T-helper 22 cell (primary cell): ENCODE measurements at places on chromosomes 12 and 14.

- DNase-seq = no peak
Measured at GRCh38 chr12:51326698-51327439, 2.9 kb upstream of the BIN2 start.

- DNase-seq = no peak
Measured at GRCh38 chr14:69711881-69712560, 54.9 kb upstream of the SRSF5 start.

- DNase-seq = no peak
Measured at GRCh38 chr14:31106768-31107167, 80.6 kb upstream of the STRN3 start.

- DNase-seq = no peak
Measured at GRCh38 chr14:91119556-91120311, 5.9 kb downstream of the DGLUCY start.

GRCh38 chr12:118749646-118750045, 231.7 kb upstream of the SRRM4 start:
- no peak for DNase-seq

- DNase-seq = no peak
Measured at GRCh38 chr14:36662543-36663403, 1.1 kb downstream of the PAX9 start.

GRCh38 chr12:121465921-121466793, 66.2 kb downstream of the RNF34 start:
- peak; percentile 19 for DNase-seq
